Choroid plexus epithelial cell (primary cell): ENCODE measurements at places on chromosomes 3 and 15.

DNA sequence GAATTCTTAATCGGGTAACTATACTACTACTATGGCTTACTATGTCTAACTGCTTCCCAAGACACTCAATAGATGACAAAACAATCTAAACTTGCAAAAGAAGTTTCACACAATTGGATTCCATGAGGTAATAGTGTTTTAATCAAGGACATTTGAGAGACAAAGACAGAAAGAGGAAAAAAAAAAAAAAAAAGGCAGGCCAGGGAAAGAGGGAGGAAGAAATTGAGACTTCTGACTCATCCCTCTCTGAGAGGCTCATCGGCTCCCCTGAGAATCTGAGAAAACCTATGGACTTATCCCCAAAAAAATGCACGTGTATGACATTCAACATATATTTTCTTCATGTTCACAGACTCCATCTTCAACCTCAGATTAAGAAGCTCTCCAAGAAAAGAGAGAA, 61.0 kb downstream of the SCAPER start:
- peak; percentile 15 for DNase-seq

- no peak for DNase-seq
These were observed 6.8 kb downstream of the VILL start for GRCh38 chr3:37997342-37997741.

GRCh38 chr3:170320461-170321121, 36.9 kb upstream of the SKIL start:
- peak; percentile 31 for DNase-seq

GRCh38 chr3:45765266-45765851, 31.0 kb downstream of the SLC6A20 start:
- DNase-seq, result no peak

DNA sequence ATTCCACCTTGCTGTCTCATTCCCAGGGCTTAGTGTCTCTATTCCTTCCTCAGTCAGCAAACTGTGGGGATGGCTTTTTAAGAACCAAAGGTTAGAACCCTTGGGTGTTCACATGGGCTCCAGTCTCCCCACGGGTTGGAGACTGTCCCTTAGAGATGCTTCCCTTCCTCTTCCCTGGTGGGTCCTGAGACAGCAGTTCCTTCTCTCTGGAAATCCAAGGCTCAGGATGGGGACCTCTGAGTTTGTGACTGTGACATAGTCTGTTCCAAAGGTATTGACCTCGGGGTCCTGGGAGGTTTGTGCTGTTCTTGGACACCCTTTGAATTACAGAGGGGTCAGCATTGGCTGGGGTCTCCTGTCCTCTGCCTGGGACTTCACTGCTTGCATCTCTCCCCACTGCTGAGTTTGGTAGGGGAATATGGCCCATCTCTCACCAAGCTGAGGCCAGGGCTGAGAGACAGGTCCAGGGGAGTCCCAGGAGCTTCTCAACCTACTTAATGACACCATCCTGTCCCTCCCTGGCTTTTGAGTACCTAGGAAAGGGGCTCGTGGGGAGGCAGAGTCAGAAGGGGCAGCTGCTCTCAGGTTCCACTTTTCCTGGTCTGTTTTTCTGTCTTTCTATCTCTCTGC, 1.5 kb downstream of the GRM2 start:
- DNase-seq, result no peak

GRCh38 chr15:91891788-91892345, 38.4 kb downstream of the SLCO3A1 start:
- no peak for DNase-seq

DNA sequence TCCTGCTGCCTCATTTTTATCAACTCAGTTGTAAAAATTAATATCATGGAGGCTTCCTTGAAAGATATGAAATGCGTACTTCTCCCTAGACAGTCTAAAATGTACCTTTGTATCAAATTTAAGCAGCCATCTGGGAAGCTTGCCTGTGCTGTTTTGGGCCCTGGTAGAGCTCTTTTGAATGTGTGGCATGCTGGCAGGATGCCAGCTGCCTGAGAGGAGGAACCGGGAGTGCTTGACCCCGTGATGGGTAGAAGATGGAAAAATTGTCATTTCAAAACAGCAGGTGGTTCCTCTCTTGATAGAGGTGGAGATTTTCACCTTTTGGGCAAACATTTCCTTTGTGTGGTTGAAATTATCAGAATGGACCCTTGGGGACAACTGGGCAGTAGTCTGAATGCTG, 245.3 kb downstream of the RPLP1 start:
- DNase-seq, result no peak

DNA sequence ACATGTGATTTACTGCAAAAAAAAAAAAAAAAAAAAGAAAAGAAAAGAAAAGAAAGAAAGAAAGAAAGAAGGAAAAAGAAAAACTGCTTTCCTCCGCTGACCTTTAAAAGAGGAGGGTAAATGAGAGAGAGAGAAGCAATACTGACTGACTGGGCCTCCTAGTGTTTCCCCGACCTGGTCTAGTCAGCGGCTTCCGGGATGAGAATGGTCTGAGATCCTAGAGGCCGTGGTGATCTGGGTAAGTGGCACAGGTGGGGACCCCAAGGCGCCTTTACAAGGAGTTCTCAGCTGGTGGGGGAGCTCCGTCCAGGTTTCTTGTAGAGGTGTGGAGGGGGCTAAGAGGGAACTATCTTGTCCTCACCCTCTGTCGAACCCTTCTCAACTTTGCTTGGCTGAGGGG, 223.1 kb downstream of the MEIS2 start:
- DNase-seq, result no peak

- DNase-seq, result peak; percentile 23
These were observed 16.8 kb downstream of the RFT1 start for GRCh38 chr3:53113293-53114010.

- DNase-seq, result peak; percentile 97
These were observed 223.4 kb upstream of the IL12A start for GRCh38 chr3:159765030-159765859.

DNA sequence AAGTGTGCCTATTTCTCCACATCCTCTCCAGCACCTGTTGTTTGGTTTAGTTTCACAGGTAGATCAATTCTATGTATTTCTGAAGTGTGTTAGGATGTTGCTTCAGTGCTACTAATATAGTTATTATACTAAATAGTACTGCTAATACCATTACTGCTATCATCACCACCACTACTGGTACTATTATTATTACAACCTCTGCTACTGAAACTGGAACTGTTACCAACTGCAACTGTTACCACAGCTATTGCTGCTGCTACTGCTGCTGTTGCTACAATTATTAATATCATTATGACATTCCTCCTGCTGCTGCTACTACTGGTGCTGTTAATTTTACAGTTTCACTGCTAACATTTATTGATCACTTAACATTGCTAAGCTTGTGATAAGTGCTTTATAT, 8.3 kb upstream of the LMOD3 start:
- DNase-seq, result no peak

DNA sequence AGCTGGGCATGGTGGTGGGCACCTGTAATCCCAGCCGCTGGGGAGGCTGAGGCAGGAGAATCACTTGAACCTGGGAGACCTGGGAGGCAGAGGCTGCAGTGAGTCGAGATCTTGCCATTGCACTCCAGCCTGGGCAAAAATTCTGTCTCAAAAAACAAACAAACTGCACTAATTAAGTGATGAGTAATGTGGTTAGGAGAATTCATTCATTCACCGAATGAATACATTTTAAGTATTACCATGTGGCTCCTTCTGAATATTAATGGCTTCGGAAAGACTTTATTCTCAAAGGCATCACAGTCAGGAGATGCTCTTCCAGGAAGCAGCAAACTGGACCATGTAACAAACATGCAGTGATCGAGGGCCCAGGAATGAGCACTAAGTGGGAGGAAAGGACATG, 23.6 kb downstream of the SPTSSB start:
- DNase-seq, result no peak

DNA sequence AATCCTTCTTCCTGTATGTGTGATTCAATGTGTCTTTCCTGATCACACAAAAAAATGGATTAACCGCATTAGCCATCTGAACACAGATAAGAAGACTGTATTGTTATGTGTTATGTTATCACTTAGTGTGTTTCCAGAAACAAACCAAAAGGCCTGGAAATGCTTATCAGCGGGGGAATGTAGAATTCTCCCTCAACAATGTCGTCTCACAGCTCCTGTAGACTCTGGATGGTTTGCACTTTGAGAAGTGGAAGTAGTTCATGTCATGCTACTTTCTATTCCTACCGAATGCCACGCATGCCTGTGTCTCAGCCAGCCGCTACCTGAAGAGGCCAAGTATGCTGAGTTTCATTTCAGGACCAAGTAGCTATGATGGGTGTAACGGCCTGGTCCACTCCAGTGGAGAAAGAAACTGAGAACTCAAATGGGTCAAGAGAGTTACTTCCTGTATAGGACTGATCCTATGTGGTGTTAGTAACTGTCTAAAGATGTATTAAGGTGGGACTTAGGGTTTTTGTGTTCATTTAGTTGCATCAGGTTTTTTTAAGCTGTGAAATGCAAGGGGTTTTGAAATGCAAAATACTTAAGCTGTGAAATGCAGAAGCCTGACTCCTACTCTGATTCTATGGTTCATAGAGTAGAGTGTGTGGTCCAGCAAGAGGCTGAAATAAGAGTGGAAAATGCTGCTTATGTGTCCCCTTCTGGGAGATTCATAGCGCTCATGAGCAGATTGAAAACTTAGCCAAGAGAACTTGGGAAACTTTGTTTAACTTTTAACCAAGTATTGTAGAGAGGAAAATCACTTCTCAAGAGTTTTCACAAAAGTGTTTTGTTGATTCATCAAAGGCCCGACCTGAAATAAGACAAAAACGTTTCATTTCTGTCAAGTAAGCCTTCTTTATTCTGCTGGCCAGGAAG, 118.5 kb upstream of the LMOD3 start:
- peak; percentile 19 for DNase-seq

- DNase-seq, result peak; percentile 77
These were observed 13.4 kb downstream of the WDR48 start for GRCh38 chr3:39065197-39065596.

DNA sequence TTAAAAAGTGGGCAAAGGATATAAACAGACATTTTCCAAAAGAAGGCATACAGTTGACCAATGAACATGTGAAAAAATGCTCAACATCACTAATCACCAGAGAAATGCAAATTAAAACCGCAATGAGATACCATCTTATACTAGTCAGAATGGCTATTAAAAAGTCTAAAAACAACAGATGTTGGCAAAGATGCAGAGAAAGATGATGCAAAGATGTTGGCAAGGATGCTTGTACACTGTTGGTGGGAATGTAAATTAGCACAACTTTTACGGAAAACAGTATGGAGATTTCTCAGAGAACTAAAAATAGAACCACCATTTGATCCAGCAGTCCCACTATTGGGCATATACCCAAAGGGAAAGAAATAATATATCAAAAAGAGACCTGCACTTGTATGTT, 53.5 kb downstream of the TLNRD1 start:
- DNase-seq, result no peak

- peak; percentile 25 for DNase-seq
These were observed 351.0 kb downstream of the MCTP2 start for GRCh38 chr15:94582368-94582767.

GRCh38 chr15:69513986-69514385, 61.4 kb downstream of the RPLP1 start:
- DNase-seq, result no peak

DNA sequence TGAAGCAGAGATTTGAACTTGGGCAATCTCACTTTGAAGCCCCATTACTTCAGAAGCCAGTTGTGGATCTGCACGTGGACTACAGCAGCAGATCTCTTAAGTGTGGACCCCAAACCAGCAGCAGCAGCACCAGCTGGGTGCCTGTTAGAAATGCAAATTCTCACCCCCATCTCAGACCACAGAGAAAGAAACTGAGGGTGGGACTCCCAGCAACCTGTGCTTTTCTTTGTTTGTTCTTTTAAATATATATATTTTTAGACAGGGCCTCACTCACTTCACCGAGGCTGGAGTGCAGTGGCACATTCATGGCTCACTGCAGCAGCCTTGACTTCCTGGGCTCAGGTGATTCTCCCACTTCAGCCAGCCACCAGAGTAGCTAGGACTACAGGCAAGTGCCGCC, 53.2 kb downstream of the SLTM start:
- no peak for DNase-seq

GRCh38 chr3:30042916-30043555, 563.4 kb upstream of the TGFBR2 start:
- DNase-seq, result no peak

- DNase-seq, result no peak
These were observed 44.0 kb downstream of the ADAMTS17 start for GRCh38 chr15:100297812-100298211.

- DNase-seq, result no peak
These were observed 225.5 kb downstream of the SLCO3A1 start for GRCh38 chr15:92079047-92079446.

DNA sequence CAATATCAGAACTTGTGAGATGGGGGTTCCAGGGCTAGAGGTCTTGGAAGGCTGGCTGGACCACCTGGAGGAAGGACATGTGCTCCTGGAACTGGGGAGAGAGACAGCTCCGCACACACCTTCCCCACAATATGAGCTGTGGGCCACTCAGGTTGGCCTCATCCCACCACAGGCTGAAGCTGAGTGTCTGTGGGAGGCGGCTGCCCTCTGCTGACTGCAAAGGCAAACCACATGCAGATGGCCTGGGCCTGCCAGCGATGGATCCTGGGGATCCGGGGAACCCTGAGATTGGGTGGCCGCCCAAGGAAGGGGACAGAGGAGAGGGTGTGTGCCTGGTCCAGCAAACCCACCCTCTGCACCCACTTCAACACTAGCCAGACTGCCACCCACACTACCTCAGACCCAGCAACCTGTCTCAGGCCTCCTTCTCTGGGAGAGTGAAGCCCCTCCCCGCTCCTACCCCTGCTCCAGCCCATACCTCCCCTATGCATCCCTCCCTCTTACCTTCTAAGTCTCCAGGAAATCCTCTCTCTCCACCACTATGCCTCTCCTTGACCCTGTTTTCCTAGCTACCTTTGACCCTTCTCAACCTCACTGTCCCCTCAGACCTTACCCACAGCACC, 44.8 kb downstream of the CYP11A1 start:
- DNase-seq, result peak; percentile 77

GRCh38 chr15:64019764-64020163, 26.5 kb downstream of the DAPK2 start:
- DNase-seq, result no peak

DNA sequence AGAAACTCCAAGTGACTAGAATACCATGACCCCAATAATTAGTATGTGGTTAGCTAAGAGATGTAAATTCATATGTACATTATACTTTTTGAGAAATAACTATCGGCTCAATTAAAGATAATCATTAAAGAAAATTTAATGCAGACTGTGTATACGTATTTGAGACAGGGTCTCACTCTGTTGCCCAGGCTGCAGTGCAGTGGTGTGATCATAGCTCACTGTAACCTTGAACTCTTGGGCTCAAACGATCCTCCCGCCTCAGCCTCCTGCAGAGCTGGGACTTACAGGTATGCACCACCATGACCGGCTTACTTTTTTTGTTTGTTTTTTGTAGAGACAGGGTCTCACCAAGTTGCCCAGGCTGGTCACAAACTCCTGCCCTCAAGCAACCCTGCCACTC, 8.7 kb upstream of the CSTA start:
- DNase-seq, result no peak
